ENCODE measurements at places on chromosomes 1 and 21.

DNA sequence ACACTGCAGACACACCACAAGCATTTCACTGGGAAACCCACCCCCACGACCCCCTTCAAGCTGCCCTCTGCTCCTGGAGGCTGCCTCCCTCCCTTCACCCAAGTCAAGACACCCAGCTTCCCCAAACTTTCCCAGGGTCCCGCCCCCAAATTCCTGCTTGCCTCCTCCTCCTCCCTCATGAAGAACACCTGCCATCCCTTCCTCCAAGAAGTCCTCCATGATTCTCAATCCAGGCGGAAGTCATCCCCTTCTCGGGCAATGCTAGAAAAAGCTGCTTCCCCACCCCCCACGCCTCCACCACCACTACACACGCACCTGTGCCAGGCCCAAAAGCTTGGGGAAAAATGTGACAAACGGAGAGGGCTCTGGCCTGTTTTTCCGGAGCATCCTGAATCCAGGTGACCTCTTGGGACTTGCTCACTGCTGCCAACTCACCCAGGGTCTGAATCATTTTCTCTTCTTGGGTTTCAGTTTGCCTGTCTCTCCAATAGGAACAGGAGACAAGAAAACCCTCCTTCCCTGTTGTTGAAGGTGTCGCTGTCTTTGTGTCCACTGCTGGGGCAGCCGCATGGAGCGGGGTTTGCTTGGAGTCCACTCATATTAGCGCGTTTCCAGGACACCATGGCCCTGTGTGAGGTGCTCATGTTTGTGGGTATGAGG, 101.0 kb upstream of the CASZ1 start:
- DNase-seq = no peak

DNA sequence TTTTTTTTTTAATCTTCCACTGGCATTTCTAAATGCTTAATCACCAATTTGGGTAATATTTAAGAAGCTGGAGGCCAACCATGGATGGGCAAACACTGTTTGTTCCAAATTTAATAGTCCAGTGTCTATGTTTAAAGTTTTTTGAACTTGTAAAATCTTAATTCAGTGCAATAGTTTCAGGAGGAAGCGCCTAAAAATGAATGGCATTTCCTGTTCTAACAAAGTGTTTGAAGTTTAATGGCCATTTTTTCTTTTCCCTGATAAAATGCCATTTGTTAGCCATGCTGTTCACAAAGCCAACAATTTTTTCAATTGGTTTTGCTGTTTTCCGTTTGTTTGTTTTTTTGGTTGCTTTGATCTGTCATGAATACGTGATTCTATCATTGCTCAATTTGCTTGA, 552.1 kb downstream of the LMO4 start:
- no peak for DNase-seq

DNA sequence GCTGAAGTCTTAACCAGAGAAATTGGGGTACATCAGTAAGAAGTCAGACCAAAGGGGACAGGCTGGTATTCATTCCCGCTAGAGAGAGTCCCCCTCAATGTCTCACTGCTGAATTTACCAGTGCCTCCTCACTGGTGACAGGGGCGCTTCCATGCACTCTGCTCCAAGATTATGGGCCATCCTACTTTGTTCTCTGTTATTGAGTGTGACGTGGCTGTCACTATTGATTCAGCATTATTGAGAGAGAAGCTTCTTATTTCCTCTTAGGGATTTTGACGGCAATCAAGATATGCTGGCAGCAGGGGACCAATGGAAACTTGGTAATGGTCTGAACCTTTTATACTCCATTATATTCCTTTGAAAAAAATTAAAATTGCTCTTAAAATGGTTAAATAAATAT, 118.6 kb downstream of the SYF2 start:
- DNase-seq = no peak

- DNase-seq = no peak
Measured at GRCh38 chr1:211896958-211897357, 66.4 kb upstream of the LPGAT1 start.

DNA sequence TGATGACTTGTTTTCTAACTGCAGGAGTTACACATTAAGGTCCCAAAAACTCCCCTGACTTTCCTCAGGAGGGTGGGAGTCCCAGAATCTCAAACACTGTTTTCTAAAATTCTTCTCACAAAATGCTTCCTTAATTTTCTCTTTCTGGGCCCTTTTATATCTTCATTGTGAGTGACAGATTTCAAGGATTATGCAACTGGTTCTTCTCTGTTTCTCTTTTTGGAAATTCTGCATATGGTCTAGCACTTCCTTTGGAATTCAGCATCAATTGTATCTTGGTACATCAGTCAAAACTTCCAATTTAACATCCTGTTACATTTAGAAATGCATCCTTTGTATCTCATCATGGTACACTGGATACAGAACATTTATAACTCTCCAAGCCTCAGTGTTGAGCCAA, 59.7 kb downstream of the LMO4 start:
- no peak for DNase-seq

- no peak for DNase-seq
Measured at GRCh38 chr1:99580451-99580850, 65.5 kb upstream of the PALMD start.

- DNase-seq = no peak
Measured at GRCh38 chr1:237390823-237391222, 348.8 kb downstream of the RYR2 start.

DNA sequence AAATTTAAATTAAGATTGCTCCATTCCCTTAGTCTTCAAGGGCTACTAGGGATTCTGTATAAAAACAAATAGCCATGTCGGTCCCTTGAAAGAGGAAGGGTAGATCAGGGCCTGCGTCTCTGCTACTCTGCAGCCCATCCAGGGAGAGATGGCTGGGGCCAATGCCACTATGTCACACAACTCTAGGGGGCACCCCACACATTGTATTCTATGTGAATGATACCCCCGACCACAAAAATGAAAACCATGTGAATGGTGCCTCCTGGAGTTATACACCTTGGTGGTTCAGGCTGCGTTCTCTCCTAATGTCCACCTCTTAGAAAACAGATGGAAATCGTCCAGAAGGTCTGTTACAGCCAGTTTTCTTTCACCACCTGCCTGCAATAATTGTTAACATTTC, 18.0 kb downstream of the PIK3C2B start:
- DNase-seq = no peak

- DNase-seq = no peak
Measured at GRCh38 chr21:42343101-42343500, 7.7 kb downstream of the TFF2 start.

- DNase-seq = no peak
Measured at GRCh38 chr1:119225831-119226230, 85.4 kb upstream of the WARS2 start.

DNA sequence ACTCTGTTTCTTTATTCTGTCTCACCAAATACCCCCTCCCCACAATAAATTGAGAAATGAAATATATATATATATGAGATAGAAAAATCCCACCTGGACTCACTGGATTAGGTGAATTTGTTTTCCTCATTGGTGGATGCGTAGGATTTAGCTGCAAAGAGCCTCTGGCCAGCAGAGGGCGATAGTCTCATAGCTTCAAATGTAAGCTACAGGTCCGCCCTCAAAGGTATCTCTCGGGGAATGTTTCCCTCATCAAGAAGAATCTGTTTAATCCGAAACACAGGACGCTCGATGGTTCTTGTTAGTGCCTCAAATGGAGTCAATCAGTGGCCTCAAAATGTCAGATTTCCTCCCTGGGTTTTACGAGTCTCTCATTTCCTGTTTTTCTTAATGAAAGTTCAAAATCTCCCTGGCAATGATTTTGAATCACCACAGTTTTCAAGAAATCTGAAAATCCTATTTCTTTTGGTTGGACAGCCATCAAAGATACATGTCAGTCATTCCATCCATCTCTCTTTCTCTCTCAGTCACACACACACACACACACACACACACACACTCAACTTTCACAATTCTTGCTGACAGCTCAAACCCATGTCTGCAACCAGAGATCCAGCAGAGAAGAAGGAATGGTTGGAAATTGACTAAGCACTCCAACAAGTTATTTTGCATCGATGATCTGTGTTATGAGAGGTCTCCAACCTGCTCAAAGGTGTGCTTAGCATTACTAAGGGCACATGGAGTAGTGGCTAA, 13.9 kb upstream of the CAMK1G start:
- DNase-seq = peak; percentile 81

DNA sequence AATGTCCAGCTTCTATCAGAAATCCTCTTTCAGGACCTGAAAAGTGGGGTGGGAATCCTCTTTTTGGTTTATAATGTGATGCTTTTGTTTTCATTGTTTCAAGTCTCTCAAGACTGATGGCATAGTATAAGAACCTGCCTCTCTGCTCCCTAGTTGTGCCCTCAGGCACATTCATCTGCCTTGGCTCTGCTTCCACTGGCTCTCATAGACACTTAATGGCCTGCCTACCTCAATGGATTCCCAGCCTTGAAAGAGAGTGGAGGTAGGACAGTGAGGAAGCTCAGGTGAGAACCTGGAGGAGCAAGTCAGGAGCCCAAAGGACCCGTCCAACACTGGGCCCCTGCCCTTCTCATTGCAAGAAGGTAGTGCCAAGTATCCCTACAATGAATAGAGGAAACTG, 4.8 kb downstream of the TTLL7 start:
- DNase-seq = no peak

DNA sequence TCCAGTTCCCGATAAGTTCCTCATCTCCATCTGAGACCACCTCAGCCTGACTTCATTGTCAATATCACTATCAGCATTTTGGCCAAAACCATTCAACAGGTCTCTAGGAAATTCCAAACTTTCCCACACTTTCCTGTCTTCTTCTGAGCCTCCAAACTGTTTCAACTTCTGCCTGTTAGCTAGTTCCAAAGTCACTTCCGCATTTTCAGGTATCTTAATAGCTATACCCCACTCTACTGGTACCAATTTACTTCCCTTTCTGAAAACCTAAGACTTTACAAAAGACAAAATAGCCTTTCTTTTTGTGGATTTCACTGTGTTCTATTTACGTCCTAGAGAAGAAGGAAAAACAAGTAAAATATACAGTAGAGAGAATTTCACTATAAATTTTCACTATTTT, 147.0 kb upstream of the FMN2 start:
- no peak for DNase-seq

DNA sequence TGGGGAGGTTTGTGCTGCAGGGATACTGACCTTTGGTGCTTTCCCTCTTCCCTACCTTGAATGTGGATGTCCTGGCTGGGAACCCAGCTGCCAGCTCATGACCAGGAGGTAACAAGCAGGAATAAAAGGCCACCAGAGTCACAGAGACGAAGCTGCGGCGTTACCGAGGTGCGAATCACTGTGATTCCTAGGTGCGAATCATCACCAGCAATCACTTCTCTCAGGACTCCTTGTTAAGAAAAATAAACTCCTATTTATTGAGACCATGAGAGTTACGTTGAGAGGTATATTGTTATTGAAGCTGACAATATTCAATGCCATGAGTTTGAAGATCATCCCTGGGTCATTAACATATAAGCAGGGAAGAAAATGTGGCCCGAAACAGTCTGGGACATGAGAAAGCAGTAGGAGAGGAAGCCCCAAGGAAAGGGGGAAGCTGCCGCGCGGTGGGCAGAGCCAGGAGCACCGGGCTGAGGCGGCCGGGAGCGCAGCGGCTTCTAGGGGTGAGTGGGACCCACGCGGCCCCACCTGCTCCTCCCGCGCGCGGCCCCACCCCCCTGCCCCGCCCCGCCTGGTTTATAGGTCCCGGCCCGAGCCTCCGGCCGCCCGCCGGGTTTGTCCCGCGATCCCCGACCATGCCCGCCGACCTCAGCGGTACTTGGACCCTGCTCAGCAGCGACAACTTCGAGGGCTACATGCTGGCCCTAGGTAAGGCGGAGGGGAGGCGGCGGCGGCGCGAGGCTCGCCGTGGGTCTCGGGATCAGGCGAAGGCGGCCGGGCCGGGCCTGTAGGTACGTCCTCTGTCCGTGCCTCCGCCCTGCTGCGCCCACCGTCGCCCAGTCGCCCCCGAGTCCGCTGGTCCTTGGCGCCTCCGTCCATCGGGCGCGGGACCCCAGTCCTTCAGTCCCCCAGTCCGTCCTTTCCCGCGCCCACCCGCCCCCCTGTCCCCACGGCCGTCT, at the start of gene RBP7:
Gene RBP7 (plus strand): TSS at position 605 of the 959 bp plus-strand sequence. CDS start 31 bp downstream, at position 636.
- no peak for DNase-seq

- no peak for DNase-seq
Measured at GRCh38 chr1:84164161-84164560, 20.1 kb downstream of the PRKACB start.

GRCh38 chr1:25924454-25924853, 18.2 kb upstream of the STMN1 start:
- DNase-seq = no peak

- no peak for DNase-seq
Measured at GRCh38 chr21:38958323-38958705, 152.6 kb downstream of the ETS2 start.

DNA sequence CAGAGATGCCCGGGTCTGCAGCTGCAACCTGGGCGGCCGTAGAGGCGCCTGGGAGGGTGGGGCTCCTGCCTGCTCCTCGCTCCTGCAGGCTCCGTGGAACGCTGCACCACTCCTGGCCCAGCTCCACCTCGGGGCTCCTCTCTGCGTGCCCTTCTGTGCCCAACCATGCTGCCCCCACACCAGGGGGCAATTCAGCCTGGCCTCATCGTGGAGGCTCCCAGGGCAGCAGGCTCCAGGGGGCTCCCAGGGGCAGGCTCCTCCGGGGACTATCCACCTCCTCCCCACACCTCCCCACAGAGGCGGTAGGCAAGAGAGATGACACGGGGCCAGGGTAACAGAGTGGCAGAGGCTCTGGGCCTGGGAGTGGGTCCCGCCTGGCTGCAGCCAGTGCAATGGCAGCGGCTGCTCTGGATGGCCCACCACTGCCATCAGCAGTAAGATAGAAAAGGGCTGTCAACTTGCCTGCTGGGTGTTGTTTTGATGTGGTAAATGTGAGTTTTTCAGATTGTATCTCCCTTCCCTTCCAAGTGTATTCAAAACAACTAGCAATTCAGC, 22.4 kb upstream of the LRRC8C start:
- peak; percentile 78 for DNase-seq

- DNase-seq = no peak
Measured at GRCh38 chr1:11143401-11143800, 43.7 kb upstream of the EXOSC10 start.

GRCh38 chr1:167456524-167456923, 61.8 kb downstream of the CD247 start:
- DNase-seq = no peak

DNA sequence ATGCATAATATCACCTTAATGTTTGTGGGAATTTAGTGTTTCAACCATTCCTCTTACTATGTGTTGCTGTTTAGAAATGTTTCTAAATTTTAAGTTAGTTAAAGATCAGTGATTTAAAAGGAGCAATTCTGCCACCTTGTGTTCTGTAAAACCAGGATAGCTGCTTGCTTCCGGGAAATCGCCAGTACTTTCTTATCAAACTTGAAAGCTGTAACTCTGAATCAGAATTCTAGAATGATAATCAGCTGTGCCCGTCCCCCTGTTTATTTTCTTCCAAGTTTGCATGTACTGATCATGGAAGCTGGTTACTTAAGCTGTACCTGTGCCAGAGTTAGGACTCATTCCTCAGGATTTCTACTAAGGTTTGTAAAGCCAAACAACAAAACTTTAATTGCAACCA, 656.4 kb downstream of the LTN1 start:
- DNase-seq = no peak

GRCh38 chr1:20282533-20282932, 8.1 kb upstream of the VWA5B1 start:
- no peak for DNase-seq
